ENCODE measurements at places on chromosomes 11 and 22.
A peak's percentile ranks its signal among the peaks of the same experiment; 100 is the strongest.

DNA sequence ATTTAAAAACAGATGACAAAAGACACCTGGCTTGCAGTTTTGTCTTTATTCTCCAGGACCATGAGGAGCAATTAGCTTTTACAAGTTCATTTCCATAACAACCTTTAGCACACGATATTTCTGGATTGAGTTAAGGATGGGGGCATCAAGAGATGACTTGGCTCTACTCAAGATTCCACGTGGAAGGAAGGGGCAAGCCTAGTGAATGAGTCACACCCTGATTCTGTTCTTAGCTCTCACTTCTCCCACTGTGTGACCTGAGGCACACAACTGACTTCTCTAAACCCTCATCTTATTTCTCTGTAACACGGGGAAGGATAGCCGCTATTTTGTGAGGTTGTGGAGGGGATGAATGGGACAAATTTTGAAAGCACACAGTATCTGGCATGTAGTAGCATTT is 185.5 kb downstream of the KIRREL3 start:
- DNase-seq: no peak

GRCh38 chr11:107916671-107917241 is 11.5 kb upstream of the RAB39A start:
- no peak for DNase-seq

DNA sequence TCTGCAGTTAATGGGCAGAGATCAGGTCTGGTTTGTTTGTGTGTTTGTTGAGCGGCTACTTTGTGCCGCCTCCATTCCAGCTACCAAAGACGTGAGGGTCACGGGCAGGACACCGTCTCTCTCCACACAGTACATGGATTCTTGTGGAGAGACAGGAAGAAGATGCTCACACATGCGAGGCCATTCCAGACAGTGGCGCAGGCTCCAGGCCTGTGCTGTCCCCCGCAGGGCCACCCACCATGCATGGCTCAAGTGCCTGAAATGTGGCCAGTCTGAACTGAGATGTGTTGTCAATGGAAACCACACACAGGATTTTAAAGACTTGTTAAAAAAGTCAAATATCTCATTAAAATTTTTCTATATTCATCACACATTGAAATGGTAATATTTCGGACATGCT is 848.3 kb downstream of the TBC1D22A start:
- no peak for DNase-seq

DNA sequence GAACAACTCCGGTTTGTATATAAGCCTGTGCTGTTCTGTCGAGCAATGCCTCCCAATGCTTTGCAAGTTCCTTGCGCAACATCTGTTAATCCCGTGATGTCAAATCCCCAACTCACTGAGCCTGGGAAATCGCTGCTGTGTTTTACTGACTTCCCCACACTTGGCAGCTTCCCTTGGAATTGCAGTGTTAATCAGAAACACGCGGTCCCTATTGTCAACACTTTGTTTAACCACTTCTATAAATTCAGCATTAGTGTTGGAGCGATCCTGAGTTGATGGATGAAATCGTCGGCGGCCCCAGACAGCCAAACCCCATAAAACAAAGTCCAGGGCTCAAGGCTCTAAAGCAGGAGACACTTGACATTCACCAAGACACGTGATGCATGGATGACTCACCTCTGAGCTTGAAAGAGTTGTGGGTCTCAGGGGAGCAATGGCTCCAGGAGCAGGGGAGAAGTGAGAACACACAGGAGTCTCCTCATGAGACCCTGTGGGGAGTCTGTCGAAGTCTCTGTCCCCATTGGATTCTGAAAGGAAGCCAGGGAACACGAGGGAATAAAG is 555.3 kb downstream of the MIAT start:
- DNase-seq: no peak

GRCh38 chr22:42909363-42910058 is 52.4 kb upstream of the ARFGAP3 start:
- DNase-seq: no peak

- peak; percentile 42 for DNase-seq
These were observed 46.6 kb upstream of the TCF20 start for GRCh38 chr22:42317008-42317407.

GRCh38 chr22:35135165-35135564 is 69.2 kb downstream of the ISX start:
- DNase-seq: no peak

- DNase-seq: no peak
These were observed 331.8 kb downstream of the FAT3 start for GRCh38 chr11:92556431-92556830.

Measured in stimulated activated CD4-positive, alpha-beta T cell treated with anti-CD3 and anti-CD28 coated beads, Interleukin-1b, Interleukin-23, amount 100 ng/mL, for 48 hours (primary cell).